Smooth muscle cell of the umbilical artery (primary cell): ENCODE measurements at places on chromosomes 5 and 9. TPM values are rescaled to one million over a fixed set of nuclear protein-coding genes. Genes with fewer than 3 reads are reported as not detected.

The SPATA31E1 gene
- not detected in 2 replicates for total RNA-seq

The LPAR1 gene
- 45.7 and 82.0 TPM in 2 replicates for total RNA-seq

The ZFP2 gene
- total RNA-seq, result 0.55 and 0.89 TPM in 2 replicates

The ENTREP1 gene
- under 0.01 and 0.05 TPM in 2 replicates for total RNA-seq

The S1PR3 gene
- total RNA-seq, result 11.9 and 12.5 TPM in 2 replicates

The TMOD1 gene
- not detected in 2 replicates for total RNA-seq

The LCN9 gene
- not detected in 2 replicates for total RNA-seq

The TAF11L7 gene
- total RNA-seq, result not detected in 2 replicates

The BTNL3 gene
- not detected in 2 replicates for total RNA-seq

The PCDHB1 gene
- not detected in 2 replicates for total RNA-seq

The SLC28A3 gene
- 0.59 and 1.0 TPM in 2 replicates for total RNA-seq

The MARVELD2 gene
- total RNA-seq, result 0.30 and 1.3 TPM in 2 replicates

The PCDHGB7 gene
- total RNA-seq, result 8.3 and 10.1 TPM in 2 replicates

The C1QTNF3 gene
- total RNA-seq, result 0.30 and 0.60 TPM in 2 replicates

The AGXT2 gene
- not detected in 2 replicates for total RNA-seq

The IFNA2 gene
- total RNA-seq, result not detected in 2 replicates

The OBP2B gene
- not detected in 2 replicates for total RNA-seq

The KIF4B gene
- 0.09 TPM in 1 of 2 replicates, not detected in the other for total RNA-seq

The PCAT7 gene
- 0.30 TPM in 1 of 2 replicates, not detected in the other for total RNA-seq

The ORM2 gene
- total RNA-seq, result not detected in 2 replicates

The PTGS1 gene
- total RNA-seq, result 2.6 and 4.5 TPM in 2 replicates

The CDX1 gene
- not detected in 2 replicates for total RNA-seq
